ENCODE measurements at places on chromosomes 2 and 18.

DNA sequence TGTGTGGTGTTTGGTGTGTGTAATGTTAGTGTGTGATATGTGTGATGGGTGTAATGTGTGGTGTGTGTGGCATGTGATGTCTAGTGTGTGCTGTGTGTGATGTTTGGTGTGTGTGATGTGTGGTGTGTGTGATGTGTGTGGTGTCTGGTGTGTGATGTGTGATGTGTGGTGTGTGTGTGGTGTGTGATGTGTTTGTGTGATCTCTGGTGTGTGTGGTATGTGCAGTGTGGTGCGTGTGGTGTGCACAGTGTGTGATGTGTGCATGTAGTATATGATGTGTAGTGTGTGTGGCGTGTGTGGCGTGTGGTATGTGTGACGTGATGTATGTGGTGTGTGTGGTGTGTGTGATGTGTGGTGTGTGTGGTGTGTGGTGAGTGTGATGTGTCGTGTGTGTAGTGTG is 150.3 kb downstream of the TMEM18 start:
- DNase-seq = no peak

DNA sequence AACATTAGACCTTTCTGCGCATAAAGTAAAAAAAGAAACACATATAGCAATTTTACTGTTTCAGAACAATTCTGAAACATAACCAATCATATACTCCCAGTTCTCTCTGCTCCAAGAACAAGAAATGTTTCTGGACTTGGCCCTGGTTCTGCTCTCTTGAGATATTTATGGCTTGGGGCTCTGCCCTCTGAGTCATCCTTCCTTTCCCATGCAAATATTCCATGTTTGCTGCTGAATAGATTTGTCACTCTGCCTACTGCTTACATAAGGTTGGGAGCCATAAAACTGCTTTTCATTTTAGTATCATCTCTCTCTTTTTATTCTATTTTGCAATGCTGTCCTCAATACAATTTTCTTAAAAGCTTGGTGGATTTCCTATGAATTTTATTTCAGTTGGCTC is 499.6 kb upstream of the ACVR2A start:
- no peak for DNase-seq

GRCh38 chr2:8870441-8870840 is 33.0 kb upstream of the KIDINS220 start:
- DNase-seq = no peak

DNA sequence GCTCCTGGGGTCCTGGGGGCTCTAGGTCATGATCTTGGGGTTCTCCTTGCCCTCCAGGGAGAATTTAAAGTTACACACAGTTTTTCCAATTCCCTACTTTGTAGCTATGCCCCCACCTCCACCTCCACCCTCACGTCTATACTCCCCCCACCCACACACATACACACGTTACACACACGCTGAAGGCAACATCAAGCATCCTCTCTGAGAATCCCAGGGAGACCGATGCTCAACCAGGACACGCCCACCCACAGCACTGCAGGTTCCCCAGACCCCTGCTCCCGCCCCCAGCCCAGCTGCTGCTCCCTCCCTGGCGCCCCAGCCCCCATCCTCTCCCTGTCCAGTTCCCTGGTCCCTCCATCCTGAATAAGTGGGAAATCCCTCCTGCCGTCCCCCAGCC is 6.4 kb upstream of the TNS1 start:
- DNase-seq = no peak

GRCh38 chr2:224416656-224417360 is 14.9 kb upstream of the FAM124B start:
- DNase-seq = no peak

DNA sequence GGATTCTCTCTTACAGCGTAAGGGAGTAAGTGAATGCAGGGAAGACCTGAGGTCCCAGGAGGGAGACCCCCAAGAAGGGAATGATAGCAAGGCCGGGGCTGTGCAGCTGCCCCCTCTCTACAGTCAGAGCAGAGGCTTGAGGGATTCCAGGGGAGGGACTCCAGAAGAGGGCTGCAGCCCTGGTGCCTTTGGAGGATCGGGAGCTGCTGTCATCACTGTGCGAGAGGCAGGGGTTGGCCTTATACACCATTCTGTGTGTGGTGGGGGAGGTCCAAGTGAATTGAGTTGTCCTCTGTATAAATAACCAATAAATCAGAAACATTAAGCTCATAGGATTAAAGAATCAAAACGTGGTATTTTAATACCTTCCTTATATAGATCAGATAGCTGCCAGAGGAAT is 114.9 kb downstream of the GLI2 start:
- no peak for DNase-seq
